Kidney (tissue), 22 donors: ENCODE measurements at places on chromosomes 16 and 17. TPM values are rescaled to one million over a fixed set of nuclear protein-coding genes. Genes with fewer than 3 reads are reported as not detected.

DNA sequence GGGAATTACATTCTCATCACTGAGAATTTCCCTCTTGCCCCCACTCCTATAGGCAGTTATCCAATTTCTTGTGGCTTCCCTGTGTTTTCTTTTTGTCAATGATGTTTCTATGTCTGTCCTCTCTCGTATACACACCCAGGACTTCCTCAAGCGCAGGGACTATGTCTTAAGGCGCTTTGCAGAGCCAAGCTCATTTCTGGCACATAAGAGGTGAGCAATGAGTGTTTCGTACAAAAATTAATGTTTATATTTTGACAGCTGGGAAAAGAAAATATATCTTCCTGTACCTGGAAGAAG, 947 bp downstream of the DDX42 start:
- DNase-seq, result no peak

- DNase-seq, result peak; percentile 11
Measured at GRCh38 chr17:50647187-50647586, 12.5 kb downstream of the ABCC3 start.

DNA sequence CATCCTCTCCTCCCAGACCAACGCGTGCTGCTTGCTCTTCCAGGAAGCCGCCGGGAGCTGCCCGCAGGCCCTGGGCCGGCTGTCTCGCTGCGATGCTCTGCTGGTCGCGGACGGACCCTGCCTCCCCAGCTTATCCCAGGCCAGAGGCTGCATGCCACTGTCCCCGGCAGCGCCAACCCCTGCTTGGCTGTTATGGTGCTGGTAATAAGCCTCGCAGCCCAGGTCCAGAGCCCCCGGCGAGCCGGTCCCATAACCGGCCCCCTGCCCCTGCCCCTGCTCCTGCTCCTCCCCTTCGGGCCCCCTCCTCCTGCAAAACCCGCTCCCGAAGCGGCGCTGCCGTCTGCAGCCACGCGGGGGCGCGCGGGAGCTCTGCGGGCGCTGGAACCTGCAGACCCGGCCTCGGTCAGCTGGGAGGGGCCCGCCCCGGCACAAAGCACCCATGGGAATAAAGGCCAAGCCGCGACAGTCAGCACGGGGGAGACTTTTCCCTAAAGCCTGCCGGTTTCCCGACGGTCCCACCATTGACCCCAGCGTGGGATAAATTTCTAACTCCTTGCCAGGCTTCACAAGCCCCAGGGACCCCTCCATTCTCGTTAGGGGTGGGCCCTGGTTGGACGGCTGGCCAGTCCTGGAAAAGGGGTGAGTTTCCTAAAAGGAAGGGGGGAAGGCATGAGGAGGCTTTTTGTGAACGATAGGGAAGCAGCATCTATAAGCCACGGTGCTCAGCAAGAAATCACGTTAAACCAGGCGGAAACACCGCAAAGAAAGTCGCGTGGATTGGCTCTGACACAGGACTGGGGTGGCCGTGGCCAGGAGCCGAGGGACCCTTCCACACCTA, 11.2 kb downstream of the ENPP7 start:
- peak; percentile 90 for DNase-seq

GRCh38 chr16:56939801-56940200, 7.9 kb downstream of the HERPUD1 start:
- DNase-seq, result no peak

- DNase-seq, result no peak
Measured at GRCh38 chr17:14590459-14591250, 289.8 kb downstream of the HS3ST3B1 start.

DNA sequence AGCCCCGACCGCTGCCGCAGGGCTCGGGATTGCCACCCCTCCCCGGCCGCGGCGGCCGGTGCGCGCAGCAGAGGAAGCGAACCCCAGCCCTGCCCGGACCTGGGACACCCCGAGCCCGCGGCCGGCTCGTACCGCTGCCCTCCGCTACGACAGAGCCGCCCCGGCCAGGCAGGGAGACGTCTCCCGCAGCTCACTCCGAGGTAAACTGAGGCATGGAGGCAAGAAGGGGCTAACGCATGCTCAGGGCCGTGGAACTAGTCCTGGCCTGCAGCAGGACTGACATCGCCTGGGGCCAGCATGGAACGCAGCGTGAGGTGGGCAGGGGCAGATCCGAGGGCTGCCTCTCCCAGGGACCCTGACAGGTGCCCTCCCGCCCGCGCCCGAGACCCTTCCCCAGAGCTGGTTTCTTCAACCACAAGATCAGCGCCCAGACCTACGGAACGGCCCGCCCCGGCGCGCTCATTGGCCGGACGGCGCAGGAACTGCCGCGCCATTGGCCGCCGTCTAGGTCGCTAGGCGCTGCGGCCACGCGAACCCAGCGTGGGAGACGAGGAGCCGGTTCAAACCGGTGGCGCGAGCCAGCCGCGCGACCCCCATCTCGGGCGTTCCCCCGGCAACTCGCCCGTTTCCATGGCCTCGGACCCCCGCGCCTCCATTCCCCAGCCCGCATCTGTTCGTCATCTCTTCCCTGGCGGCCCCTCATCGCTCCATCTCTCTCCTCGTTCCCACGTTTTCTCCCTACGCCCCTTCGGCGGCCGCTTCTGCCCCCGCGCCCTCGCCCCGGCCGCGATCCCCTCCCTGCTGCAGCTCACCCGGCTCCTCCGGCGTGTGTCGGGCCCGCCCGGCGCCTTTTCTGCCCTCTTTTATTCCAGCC, at the start of gene SLC43A2:
Gene SLC43A2, minus strand, starts transcription at position 853 of the 874 bp plus-strand sequence. CDS start 960 bp downstream, outside the sequence.
- DNase-seq, result peak; percentile 93

DNA sequence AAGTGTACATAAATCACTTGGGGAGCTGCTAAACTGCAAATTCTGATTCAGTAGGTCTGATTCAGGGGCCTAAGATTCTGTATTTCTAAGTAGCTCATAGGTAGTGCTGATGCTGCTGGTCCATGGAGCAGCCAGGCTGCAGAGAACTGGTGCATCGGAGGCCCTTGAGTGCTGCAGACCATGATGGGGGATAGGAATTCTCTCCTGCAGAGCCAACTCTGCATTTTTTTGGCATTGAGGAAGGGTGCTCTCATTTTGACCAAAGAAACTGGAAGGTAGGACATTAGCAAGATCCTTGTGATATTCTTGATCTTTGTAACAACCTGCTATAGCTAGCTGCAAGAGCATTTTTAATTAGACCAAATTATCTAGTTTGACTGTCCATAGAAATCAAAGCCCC, 4.7 kb downstream of the HOXB2 start:
- DNase-seq, result no peak

The SMIM5 gene
- polyA plus RNA-seq, result 63.0 TPM

The IRF8 gene
- 2.9 TPM for polyA plus RNA-seq
